ENCODE measurements at places on chromosomes 6 and 20.

GRCh38 chr6:134240665-134241431 lies 77.1 kb downstream of the SGK1 start:
- DNase-seq: no peak

DNA sequence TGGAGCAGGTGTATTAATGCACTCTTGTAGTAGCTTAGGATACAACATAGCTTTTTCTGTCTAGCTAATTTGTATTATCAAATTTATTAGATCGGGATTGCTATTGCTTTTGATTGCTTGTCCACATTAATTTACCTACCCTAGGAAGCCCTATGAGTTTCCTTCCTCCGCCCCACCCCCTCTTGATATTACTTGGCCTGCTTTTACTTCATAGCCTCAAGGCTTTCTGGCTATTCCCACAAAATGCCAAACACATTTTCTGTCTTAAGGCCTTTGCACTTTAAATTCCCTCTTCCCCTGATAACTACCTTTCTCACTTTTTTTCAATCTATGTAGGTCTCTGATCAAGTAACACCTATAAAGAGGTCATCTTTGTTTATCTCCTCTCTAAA lies 99.1 kb upstream of the PRSS16 start:
- no peak for DNase-seq

- DNase-seq: no peak
Measured at GRCh38 chr6:31614684-31615578, at the start of gene AIF1. TSS of gene AIF1 (plus strand) at chr6:31615234. CDS start at chr6:31615330, 96 bp downstream.

DNA sequence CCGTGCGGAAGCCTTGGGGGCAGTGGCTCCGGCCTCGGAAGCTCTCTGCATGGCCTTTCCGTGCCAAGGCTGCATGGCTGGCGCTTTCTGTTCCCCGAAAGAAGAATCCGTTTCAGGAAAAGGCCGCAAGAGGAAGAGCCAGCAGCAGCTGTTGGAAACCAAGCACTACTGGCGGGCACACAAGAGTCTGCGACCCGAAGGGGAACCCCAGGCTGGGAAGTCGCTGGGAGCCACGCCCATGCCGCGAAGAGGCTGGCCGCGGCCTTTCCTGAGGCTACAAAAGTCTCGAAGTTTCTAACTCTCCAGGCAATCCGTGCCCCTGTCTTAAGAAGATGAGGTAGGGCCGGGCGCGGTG lies at the start of gene CGAS:
Gene CGAS, minus strand, starts transcription at position 191 of the 355 bp plus-strand sequence. Its CDS starts 116 bp downstream, at position 75.
- DNase-seq: no peak

GRCh38 chr20:50009521-50010454 lies 27.0 kb downstream of the SNAI1 start:
- no peak for DNase-seq

GRCh38 chr6:80210618-80211017 lies 104.1 kb downstream of the BCKDHB start:
- no peak for DNase-seq

GRCh38 chr6:136326038-136326553 lies 36.5 kb upstream of the BCLAF1 start:
- DNase-seq: peak; percentile 12
